ENCODE measurements at places on chromosomes 2 and 18. TPM values are rescaled to one million over a fixed set of nuclear protein-coding genes. Genes with fewer than 3 reads are reported as not detected.
A peak's percentile ranks its signal among the peaks of the same experiment; 100 is the strongest.

DNA sequence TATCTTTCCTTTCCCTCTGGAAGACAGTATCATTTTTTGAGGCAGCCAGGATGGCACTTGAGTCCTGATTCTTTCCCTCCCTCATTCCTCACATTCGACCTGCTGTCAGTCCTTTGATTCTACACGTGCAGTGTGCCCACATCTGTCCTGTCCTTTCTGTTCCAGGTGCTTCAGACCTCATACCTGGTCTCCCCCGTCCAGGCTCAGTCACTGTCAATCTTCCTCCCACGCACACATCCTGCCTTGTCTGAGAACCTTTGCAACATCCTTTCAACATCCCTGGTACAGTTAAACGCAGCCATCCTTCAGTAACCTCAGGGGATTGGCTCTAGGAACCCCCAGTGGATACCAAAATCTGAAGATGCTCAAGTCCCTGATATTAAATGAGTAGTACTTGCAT, 10.1 kb downstream of the BCL2 start:
- DNase-seq = no peak

DNA sequence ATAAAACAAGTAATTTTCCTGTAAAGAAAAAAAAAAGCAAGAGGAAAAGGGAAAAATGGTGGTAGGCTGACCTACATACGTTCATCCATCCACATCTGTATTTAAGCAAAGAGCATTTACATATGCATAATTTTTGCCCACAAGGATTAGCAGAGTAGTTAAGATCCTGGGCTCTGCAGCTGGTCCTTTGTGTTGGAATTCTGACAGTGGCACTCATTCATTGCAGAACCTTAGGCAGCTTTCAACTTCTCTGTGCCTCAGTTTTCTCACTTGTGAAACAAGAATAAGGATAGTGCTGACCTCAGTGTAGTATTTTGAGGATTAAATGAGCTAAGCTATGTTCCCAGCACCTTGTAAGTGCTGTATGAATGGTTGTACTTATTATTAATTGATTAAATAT, 211.3 kb downstream of the ARL4C start:
- no peak for DNase-seq

- DNase-seq = no peak
These were observed 756.8 kb upstream of the KLHL29 start for GRCh38 chr2:22628221-22628620.

DNA sequence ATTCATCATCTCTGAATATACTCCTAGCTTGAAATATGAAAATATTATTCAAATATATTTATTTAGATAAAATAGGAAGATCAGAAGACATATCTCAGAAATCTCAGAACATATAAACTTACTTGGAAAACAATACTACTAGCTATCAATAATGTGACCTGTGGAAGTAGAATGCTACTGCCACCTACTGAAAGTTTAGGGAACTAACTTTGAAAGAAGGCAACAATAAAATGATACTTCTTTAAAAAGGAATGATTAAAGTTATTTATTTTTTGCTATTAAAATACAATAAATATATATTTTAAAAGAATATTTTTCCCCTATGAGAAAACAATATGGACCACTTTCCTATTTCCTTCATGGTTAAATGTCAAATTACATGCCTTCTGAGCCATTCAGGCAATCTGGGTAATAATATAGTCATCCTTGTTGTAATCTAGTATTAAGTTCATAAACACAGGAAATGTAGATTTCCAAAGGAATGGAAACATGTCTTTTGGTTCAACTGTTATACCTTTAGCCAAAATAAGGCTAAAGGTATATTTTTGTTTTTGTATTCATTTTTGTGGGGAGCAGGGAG, 26.0 kb downstream of the ACADL start:
- no peak for DNase-seq

GRCh38 chr2:233643128-233643527, 6.9 kb downstream of the UGT1A10 start:
- no peak for DNase-seq

Gene SERPINB12
- not detected for total RNA-seq

- no peak for DNase-seq
These were observed 225.7 kb downstream of the TCF4 start for GRCh38 chr18:55362303-55362702.

DNA sequence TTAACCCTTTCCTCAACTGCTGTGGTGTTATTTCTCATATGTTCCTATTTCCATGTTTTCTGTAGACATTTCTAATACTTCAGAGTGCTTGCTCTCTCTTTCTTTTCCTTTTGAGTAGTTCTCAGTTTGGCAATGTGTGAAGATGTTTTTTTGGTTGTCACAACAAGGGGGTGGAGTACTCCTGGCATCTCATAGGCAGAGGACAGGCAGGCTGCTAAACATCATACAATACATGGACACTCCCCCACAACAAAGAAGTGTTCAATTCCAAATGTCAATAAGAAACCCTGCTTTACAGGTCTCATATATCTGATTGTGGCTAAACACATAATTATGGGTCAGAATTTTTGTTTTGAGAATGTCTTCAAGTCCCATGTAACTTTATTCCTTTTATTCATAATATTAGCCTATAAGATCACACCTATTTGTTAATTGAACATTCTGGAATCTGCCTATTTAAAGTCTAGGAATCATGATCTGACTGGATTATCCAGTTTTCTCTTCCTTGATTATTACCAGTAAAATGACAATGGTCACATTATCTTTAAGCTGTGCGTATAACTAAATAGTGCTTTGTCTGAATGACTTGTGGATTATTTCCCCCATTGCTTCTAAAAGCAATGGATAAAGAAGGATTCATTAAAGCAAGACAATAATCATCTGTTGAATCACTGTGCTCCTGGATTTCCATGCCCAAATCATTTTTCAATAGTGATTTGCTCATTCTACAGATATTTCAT, 46.8 kb upstream of the ITPRID2 start:
- DNase-seq = no peak

Gene SP140L
- 15.2 TPM for total RNA-seq

DNA sequence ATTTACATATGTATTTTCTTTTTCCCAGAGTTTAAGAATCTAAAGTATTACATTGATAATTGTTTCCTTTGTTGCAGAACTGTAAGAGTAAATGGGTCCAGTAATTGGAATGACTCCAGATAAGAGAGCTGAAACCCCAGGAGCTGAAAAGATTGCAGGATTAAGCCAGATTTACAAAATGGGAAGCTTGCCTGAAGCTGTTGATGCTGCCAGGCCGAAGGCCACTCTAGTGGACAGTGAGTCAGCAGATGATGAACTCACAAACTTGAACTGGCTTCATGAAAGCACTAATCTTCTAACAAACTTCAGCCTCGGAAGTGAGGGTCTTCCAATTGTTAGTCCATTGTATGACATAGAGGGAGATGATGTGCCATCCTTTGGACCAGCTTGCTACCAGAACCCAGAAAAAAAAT, 183.8 kb upstream of the STON1 start:
- DNase-seq = no peak

DNA sequence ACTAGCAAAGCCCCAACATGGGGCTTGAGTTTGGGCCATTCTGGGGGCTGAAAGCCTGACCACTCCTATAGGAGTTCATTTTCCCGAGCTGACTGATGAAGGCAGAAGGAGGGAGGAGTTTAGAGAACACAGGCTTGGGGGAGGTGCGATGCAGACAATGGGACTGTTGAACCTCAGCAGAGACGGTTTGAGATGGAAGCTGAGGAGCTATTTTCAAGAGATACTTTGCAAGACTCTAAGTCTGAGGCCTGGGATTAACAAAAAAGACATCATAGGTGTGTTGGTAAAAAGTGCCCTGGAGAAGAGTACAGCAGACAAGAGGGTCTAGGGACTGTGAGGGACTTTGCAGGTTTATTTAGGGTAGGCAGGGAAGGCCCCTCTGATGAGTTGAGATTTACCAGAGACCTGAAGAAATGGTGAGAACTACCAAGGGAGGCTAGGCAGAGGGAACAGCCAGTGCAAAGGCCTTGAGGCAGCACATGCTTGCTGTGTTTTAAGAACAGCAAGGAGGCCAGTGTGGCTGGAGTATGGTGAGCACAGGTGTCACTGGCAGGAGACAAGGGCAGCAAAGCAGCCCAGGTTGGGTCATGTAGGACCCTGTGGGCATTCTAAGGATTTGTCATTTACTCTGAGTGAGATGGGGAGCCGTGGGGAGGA, 31.6 kb downstream of the PCBP1 start:
- no peak for DNase-seq

DNA sequence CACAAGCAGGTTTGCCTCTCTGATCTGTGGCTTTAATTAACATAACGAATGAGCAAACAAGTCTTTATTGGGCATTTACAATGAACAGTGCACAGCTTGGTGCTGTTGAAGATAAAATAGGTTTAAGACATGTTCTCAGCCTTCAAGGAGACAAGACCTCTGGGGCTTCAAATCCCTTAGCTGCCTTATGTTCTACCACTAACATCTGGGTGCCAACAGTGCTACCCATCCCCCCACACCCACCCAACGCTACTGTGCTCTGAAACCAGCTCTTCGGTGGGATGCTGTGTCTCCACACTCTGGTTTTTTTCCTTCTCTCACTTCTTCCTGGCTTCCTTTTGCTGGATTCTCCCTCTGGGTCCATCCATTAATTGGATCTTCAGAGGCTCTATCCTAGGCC, 14.1 kb upstream of the B3GNT2 start:
- DNase-seq = no peak

- no peak for DNase-seq
These were observed 44.8 kb downstream of the NDUFAF7 start for GRCh38 chr2:37276291-37276690.

DNA sequence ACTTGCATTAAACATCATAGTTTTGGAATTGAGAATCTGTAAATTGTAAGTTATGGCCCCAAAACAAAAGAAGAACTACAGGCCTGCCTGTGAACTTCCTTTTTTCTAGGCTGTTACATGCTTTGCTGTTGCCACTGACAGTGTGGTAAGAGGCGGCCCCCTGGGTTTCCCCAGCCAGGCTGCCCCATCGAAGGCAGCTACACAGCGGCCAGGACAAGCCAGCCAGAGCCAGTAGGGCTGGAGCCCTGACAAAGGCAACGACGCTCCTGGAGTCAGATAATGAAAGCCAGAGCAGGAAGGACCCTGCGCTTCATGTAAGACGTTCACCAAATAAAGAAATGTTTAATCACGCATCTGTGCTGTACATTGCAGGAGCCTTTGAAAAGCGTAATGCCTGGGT, 55.0 kb downstream of the ANKRD44 start:
- peak; percentile 14 for DNase-seq

DNA sequence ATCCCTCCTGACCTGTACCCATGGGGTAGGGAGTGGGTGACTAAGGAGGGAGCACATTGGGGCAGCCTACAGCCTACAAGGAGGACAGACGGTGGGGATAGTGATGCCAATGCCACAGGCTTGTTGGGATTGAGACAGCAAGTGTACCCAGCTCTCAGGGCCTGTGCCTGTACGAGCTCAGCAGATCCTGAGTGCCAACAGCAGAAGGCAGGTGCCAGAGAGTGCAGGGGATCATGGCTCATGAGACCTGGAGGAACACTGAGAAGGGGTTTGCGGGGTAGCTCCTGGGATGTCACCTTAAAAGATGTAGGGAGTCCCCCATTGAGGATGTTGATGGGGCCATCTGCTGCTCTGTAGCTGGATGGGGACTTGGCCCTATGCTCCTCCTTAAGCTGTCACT, 10.3 kb upstream of the SNED1 start:
- DNase-seq = no peak

- DNase-seq = no peak
These were observed 86.7 kb upstream of the ATP8B1 start for GRCh38 chr18:57889841-57890240.

- DNase-seq = no peak
These were observed 19.7 kb upstream of the SFXN5 start for GRCh38 chr2:73091164-73091563.

DNA sequence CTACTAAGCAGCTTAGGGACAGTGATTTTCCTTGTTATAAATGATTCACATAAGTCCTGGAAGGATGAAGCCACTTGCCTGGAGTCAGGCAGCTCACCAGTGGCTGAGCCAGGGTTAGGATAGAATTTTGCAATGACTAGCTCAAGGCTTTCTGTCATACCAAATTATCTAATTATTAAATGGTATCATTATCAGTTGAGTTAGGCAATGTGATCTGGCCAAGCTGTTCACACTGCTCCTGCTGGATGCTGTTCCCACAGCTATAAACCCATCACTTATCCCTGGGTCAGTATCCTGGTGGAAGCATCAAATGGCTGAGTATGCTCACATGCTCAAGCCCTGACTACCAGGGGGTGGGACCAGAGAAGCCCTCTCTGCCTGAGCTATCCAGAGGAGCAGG, 235.2 kb downstream of the MTX2 start:
- no peak for DNase-seq

Gene DSG2
- total RNA-seq = 19.5 TPM

DNA sequence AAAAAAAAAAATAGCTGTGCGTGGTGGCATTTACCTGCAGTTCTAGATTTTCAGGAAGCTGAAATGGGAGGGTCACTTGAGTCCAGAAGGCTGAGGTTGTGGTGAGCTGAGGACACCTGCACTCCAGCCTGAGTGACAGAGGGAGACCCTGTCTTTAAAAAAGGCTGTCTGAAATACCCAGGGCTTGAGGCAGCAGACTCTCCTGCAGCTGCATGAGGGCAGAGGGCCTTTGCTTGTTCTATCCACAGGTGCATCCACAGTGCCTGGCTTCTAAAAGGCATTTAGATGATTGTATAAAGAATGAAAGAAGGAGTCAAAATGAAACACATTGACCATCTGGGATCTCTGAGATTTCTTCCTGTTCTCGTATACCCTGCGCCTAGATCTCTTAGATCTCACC, 152.9 kb downstream of the MGAT5 start:
- no peak for DNase-seq

DNA sequence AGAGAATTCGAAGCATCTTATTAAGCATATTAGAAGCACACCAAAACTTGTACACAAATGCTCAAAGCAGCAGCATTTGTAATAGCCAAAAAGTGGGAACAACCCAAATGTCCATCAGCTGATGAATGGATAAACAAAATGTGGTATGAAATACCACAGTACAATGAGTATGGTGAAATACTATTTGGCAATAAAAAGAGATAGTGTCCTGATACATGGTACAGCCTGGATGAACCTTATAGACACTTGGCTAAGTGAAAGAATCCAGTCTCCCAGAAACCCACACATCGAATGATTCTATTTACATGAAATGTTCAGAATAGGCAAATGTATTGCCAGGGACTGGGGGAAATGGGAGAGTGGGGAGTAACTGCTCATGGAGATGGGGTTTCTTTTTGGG, 3.0 kb downstream of the SPATA3 start:
- no peak for DNase-seq

Gene ID2
- 238 TPM for total RNA-seq

Gene LHCGR
- total RNA-seq = not detected

DNA sequence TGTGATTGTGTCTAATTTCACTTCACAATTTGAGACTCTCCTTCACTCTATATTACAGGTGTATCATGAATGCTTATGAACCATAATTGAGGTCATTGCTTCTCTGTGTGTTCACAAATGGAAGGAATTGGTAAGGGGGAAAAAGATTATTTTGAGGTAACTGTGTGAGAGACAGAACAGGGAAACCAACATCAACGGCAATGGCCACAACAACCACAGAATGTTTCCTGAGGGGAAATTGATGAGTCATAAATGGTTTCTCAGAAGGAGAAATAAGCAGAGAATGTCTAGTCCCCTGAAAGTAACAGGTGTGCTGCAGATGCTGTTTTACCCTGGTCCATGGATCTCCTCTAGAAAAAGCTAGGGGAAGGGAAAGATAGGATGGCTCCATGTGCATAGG, 361.2 kb upstream of the GALNT5 start:
- DNase-seq = no peak

All from prostate gland (tissue), 2 donors.